ENCODE measurements at places on chromosomes 4 and X.

DNA sequence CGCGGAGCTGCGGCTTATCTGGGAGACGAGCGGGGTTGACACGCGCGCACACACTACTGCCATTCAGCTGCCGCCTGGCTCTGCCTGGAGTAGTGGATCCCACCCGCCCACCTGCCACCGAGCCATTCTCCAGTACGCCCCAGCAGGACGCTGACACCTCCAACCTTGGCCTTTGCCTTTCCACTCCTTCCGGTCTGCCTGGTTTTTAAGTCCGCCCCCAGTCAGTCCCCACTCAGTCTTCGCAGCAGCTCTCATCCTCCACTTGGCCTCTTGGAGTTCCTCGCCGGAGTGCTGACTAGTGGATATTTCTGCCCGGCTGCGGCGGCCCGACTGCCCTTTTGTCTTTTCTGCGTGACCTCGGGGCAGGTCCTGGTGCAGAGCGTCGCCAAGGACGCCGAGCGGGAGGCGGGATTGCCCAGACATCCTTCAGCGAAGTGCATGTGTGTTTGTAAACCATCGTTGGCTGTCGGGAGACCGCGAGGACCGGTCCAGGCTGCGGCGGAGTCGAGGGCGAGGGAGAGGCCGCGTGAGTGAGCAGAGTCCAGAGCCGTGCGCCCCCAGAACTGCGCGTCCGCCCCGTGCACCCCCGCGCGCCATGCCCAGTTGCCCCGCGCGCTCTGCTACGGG lies 1.1 kb downstream of the SLIT2 start:
- no peak for DNase-seq

DNA sequence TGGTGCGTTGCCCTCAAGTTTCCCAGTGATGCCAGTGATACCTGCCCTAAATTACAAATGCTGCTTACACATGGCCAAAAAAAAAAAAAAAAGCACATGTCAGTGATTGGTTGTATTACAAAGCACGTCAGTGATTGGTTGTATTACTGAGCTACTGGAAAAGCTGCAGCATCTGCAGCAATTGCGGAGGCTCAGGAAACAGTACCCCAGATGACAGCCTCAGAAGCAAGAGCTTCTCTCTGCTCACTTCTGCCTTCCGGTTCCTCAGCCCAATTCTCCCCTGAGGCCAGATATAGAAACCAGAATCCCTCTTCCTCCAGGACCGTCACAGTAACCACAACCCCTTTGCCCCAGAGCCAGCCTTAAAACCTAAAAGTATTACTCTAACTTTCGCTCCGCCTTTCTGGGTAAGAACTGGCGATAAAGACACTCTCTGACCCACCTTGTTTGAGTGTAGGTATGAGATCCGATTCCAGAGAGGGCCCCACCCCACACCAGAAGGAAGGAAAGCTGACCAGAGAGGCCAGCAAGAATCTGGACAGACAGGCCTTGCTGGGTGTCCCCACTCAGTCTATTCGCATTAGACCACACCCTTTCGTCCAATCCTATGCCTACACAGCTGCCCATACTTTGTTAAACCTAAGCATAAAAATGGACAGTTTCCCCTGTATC lies 85.0 kb upstream of the SORBS2 start:
- no peak for DNase-seq

GRCh38 chr4:74426101-74426500 lies 18.8 kb upstream of the AREG start:
- peak; percentile 42 for DNase-seq

DNA sequence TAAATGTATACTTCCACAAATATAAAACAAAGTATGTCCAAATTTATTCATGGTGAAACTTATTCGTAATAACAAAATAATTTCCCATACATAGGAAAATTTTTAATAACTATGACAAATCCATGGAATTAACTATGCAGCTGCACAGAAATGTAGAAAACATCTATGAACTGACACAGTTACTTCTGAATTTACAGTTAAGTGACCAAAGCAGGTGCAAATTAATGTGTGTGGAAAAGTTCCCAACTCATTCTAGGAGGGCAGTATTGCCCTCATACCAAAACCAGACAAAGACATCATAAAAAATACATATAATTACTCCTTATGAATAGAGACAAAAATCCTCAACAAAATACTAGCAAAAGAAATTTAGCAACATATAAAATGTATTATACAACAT lies 12.5 kb downstream of the LDOC1 start:
- DNase-seq = no peak

- no peak for DNase-seq
Observed at GRCh38 chr4:117907646-117908045, 126.6 kb upstream of the NDST3 start.

DNA sequence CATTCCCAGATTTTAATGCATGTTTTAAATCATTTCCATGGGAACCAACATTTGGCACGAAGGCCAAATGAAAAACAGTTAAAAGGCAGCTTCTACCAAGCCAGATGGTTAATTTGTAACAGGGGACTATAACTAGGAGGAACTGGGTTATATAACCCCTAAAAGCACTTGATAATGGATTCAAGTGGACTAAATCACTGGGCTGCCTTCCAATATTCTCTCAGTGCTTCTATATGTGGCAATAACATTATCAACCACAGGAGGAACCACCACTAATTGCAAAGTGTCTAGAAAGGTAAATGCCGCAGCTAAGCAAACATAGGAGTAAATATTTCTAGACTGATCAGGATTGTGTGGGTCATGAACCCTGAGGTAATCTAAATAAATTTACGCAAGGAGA lies 391.5 kb downstream of the UBE2NL start:
- no peak for DNase-seq

GRCh38 chr4:38366456-38366855 lies 297.5 kb upstream of the KLF3 start:
- DNase-seq = no peak

DNA sequence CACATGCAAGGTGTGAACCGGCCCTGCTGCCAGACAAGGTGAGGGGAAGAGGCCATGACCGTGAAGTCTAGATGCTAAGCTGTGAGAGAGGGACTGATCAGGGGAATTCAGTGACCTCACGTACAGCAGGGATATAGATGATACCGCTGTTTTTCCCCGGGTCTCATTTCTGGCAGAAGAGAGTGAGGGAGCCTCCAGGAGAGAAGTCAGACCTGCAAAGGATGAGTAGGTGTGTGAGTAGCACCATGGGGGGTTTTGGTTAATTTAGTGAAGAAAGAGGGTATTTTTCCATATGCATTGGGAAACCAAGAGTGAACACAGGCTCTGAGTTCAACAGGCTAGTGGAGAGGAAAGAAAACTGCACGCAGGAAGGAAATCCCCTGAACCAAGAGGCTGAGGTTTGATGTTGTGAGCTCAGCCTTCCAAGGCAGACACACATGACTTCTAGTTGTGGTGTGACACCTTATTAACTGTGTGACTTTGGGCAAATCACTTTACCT lies 127.6 kb upstream of the GATB start:
- no peak for DNase-seq

- DNase-seq = no peak
Observed at GRCh38 chr4:138835832-138836533, 179.6 kb upstream of the NOCT start.

DNA sequence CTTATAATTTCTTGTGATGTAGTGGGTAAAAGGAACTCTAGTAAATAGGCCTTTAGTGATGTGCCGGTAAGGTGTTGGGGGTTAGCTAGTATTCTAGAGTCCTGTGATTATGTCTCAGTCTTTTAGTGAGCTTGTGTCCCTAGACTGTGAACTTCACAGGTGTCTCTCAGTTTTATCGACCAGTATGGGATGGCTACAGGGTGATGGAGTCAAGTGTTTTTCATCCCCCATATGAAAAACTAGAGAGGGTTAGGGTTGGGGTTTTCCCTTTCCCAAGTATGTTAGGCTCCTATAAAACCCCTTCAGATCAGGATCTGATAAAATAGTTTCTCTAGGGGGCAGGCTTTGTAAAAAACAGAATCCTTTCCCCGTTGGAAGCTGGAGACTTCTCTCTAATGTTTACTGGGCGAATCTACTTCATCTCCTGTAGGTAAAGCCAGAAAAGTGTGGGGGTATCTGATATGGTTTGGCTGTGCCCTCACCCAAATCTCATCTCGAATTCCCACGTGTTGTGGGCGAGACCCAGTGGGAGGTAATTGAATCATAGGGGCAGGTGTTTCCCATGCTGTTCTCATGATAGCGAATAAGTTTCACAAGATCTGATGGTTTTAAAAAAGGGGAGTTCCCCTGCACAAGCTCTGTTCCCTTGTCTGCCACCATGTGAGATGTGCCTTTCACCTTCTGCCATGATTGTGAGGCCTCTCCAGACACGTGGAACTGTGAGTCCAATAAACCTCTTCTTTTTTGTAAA lies 120.8 kb downstream of the DTHD1 start:
- no peak for DNase-seq

GRCh38 chrX:94977562-94977961 lies 1303.6 kb downstream of the FAM133A start:
- DNase-seq = no peak

GRCh38 chrX:71241301-71241700 lies 12.6 kb downstream of the ZMYM3 start:
- no peak for DNase-seq

GRCh38 chrX:87528487-87528886 lies 10.9 kb downstream of the KLHL4 start:
- DNase-seq = no peak

DNA sequence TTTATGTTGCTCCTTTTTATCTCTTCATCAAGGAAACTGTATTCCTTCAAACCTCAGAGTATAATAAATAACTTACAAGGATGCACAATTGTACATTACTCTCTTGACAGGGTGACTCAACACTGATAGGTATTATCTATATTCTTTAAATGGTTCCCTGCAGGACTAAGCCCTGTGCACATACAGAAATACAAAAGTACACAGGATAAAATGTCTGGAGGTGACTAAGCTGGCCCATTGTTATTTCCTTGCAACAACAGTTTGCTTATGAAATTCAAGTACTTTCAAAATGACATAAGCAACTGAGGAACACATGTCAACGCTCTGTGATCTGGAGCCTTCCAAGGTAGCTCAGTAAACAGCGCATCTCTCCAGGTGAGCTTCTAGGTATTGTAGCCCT lies 83.8 kb upstream of the RPL34 start:
- DNase-seq = no peak

- DNase-seq = no peak
Observed at GRCh38 chr4:80878218-80878617, 152.3 kb upstream of the BMP3 start.

- no peak for DNase-seq
Observed at GRCh38 chr4:83725336-83726085, 189.6 kb downstream of the GPAT3 start.

- no peak for DNase-seq
Observed at GRCh38 chrX:46610070-46610658, 36.6 kb downstream of the CHST7 start.

DNA sequence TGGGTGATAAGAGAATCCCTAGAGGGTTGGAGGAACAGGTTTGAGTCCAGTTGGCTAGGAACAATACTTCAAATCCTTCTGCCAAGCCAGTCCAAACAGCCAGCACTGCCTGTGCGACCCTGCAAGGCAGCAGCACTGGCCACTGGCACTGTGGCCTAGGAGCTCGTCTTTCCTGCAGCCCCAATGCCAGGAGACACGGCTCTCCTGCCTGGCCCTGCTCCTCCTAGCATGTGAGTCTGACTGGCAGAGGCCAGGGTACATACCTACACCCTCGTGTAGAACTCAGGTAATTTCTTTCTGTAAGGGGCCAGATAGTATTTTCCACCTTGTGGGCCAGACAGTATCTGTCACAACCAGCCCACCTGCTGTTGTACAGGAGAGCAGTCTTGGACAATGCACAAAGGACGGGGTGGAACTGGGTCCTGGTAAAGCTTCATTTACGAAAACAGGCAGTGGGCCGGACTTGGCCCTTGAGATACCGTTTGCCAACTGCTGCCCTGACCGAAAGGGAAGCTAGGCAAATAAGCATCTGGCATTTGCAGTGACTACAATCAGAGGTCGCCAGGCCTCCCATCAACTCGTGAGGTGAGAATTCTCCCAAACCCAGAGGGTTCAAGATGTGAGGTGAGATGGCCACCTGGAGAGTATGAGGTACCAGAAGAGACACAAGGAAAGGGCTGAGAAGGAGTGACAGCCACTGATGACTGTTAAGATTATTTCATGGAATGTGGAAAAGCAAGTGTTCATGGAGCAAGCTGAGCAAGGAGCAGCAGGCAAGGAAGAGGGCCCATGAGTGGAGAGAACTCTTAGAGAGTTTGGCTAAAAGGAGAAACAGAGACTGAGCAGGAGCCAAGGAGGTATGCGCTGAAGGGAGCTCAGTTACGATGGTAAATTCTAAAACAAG lies 29.8 kb upstream of the IRAK1 start:
- no peak for DNase-seq

DNA sequence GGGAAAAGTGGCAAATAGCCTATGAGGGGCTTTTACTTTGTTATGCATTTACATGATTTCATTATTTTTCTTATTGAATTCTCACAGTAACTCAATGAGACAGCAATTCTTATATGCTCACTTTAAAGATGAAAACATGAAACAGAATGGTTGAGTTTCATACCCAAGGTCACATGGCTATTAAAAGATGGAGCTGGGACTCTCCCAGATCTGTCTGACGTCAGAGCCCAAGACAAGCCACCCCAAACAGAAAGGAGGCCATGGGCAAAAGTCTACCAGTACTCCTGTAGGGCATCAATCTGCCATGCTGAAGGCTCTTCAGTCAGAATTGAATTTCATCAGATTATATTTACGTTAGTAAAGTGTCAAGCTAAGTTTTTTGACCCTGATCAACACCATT lies 13.2 kb downstream of the HSD17B11 start:
- no peak for DNase-seq

DNA sequence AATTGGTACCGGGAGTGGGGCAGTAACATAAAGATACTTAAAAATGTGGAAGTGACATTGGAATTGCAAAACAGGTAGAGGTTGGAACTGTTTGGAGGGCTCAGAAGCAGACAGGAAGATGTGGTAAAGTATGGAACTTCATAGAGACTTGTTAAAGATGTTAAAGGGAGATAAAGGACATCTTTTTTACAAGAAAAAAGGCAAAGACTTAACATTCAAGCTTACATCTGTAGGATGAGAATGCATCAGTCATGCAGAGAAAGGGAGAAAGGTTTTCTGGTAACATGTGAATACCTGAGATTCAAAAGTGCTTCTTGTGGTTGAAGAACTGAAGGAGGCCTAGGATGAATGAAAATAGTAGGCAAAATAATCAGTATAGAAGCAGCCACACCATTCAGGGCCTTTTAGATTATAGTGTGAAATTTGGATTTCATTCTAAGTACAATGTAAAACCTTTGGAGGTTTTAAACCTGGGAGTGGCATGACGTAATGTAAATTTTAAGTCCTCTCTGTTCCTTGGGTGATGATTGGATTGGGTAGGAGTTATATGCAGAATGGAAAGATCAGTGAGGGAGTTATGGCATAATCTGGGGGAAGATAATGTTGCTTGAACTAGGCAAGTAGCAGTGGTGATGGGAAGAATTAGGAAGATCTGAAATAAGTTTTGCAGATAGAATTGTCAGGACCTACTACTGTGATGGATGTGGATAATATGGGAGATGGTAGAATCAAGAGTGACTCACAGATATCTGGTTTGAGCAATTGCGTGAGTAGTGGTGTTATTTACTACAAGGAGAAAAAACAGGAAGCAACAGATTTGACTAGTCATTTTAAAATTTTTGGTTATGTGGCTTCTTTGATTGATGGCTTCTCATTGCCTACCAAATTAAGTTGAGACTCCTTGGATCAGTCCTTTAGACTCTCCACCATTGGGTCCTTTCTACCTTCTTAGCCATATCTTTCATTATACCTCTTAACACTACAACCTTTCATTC lies 138.7 kb downstream of the VSIG4 start:
- peak; percentile 16 for DNase-seq
